ENCODE measurements at places on chromosomes 3 and 15.
A peak's percentile ranks its signal among the peaks of the same experiment; 100 is the strongest.

- peak; percentile 46 for DNase-seq
Measured at GRCh38 chr3:122730240-122730639, 49.6 kb downstream of the PARP14 start.

DNA sequence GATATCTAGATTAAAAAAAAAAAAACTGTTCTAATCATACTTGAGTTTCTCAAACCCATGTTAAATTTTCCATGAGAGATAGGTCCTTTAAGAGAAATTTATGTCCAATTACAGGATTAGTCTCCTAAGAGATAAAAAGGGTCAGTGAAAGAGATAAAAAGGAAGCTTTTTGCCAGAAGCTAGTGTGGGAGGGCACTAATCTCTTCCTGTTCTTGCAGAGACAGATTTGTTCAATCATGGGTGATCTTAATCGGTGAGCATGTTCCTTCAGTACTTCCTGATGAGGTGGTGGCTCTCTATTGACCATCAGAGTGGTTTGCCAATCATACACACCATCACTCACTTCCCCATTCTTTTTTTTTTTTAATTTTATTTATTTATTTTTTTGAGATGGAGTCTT lies 16.9 kb upstream of the LPP start:
- no peak for DNase-seq

DNA sequence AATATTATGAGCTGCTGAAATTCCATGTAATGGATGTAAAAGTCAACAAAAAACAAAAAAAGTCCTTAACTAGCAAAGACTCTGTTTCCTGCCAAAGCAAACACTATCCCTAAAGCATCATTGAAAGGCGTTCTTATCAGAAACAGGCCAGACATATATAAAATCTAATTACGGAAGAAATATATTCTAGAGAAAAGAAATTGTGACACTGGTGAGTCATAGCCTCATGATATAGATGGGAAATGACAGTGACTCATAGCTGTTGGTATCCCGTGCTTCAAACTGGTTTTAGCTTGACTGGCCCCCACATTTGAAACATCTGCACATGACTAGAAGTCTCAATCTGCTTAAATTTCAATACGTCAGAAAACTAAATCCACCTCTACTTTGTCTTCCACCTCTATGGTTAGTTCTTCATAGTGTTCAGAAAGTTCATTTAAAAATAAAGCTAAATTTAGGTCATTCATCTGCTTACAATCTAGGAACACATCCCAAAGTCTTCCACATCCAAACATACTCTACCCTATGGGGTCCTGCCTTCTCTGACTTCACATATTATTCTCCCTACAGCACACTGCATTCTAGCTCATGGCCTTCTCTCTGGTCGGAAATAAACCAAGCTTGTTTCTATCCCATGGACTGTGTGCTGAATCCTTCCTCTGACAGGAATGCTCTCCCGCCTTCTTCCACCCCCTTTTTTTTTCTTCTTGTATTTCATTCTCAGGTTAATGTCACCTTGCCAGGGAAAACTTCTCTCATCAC lies 456.3 kb upstream of the ARRDC4 start:
- DNase-seq = no peak

DNA sequence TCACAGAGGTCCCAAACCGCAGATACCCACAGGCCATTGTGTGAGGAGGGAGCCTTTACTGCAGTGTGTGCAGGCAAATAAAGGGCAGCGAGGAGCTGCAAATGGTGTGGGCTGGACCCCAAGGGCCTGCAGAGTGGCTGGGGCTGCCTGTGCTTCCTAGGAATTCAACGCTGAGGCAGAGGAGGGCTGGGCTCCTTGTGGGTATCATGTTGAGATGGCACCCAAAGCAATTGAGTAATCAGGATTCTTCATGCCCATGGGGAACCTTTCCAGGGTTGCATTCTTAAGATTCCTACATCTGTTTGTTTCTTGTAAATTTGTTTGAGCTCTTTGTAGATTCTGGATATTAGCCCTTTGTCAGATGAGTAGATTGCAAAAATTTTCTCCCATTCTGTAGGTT lies 85.4 kb upstream of the LIPC start:
- DNase-seq = no peak

- no peak for DNase-seq
Measured at GRCh38 chr15:25327686-25328085, 111.1 kb downstream of the UBE3A start.
